ENCODE measurements at places on chromosomes 3 and 15.

DNA sequence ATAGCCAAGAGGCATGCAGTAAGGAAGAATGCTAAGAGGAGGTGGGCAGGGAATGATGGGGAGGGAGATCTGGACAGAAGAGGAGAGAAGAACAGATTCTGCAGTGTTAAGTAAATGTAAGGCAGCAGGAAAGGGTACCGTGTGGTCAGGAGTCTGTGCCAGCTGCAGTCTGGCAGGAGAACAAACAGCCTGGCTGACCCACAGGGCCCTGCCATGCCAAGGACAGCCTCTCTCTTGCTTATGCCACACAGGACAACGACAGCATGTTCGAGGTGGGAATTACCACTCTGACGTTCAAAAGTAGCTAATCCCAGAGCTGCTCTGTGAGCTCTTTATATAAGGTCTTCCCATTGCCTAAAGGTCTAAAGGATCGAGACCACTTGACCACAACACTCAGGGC is 31.3 kb downstream of the DAPK2 start:
- peak; percentile 74 for DNase-seq
- no peak overlapping the region for H3K27ac ChIP-seq
- H3K27me3 ChIP-seq: no peaks in the 10 kb centered on the region
- no peaks in the 10 kb centered on the region for H3K36me3 ChIP-seq
- H3K4me1 ChIP-seq: peaks cover 74% of the 10 kb centered on the region

DNA sequence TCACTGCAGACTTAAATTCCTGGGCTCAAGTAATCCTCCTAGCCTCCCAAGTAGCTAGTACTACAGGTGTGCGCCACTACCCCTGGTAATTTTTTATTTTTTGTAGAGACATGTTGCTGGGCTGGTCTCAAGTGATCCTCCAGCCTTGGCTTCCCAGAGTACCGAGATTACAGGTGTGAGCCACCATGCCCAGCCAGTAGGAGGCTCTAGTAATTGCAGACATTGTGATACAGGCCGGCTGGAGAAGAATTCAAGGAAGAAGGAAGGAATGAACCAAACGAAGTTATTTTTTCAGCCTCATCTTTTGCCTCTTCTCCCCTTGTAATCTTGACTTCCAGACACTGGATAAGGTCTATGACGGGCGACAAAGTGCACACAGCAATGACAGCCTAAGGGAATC is 3.2 kb upstream of the PPP4R2 start:
- H3K36me3 ChIP-seq: no peaks in the 10 kb centered on the region
- H3K4me3 ChIP-seq: no peak overlapping the region
- peaks cover 7% of the 10 kb centered on the region for H3K4me1 ChIP-seq
- H3K27ac ChIP-seq: no peak overlapping the region

- peak; percentile 55 for DNase-seq
- no peak overlapping the region for H3K27ac ChIP-seq
- no peaks in the 10 kb centered on the region for H3K27me3 ChIP-seq
- H3K4me3 ChIP-seq: no peak overlapping the region
- peaks cover 13% of the 10 kb centered on the region for H3K4me1 ChIP-seq
These were observed 114.2 kb upstream of the UMPS start for GRCh38 chr3:124615896-124616543.

DNA sequence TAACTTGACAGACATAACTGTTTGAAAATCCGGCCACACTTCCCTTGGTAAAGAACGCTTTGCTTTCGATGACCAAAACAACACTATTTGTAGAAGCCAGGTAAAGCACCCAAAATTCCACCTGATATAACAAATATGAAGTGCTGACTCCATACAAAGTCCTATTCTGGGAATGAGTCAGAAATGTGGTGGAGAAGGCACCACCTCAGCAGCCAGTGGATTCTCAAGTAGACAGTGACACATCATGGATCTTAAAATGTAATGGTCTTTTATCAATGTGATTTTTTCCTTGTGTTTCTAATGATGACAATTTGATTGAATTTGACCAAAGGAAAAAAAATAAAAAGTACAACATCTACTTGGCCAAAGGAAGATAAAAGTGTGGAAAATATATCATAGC is 135.0 kb upstream of the WNT5A start:
- no peak overlapping the region for H3K27ac ChIP-seq
- H3K4me3 ChIP-seq: no peak overlapping the region
- no peaks in the 10 kb centered on the region for H3K4me1 ChIP-seq
- H3K27me3 ChIP-seq: no peaks in the 10 kb centered on the region
- no peaks in the 10 kb centered on the region for H3K36me3 ChIP-seq

DNA sequence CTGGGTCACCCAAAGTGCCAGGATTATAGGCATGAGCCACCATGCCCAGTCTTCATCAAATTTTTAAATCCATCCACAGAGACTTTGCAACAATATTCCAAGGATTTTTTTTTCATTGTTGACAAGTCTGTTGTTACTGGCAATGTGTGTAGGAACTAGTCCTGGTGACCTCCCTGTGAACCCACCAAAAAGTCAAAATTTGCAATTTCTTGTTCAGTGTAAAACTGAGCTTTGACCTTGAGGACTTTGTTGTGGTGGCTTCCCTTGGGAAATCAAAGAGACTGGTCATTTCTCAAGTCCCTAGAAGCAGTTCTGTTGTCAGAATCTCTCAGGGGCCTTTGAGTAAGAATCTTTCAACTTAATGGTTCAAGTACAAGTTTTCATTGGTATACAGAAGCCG is 36.9 kb upstream of the COL8A1 start:
- no peak for DNase-seq
- H3K4me1 ChIP-seq: no peaks in the 10 kb centered on the region
- no peaks in the 10 kb centered on the region for H3K36me3 ChIP-seq
- H3K27ac ChIP-seq: no peak overlapping the region

- H3K4me1 ChIP-seq: no peaks in the 10 kb centered on the region
- H3K27me3 ChIP-seq: no peaks in the 10 kb centered on the region
- H3K36me3 ChIP-seq: peaks cover 14% of the 10 kb centered on the region
- H3K4me3 ChIP-seq: no peak overlapping the region
These were observed 52.0 kb downstream of the DZIP1L start for GRCh38 chr3:138063416-138063815.

- no peaks in the 10 kb centered on the region for H3K27me3 ChIP-seq
- H3K4me1 ChIP-seq: no peaks in the 10 kb centered on the region
- H3K36me3 ChIP-seq: no peaks in the 10 kb centered on the region
- H3K4me3 ChIP-seq: no peak overlapping the region
These were observed 15.9 kb upstream of the ERC2 start for GRCh38 chr3:56484122-56484521.

DNA sequence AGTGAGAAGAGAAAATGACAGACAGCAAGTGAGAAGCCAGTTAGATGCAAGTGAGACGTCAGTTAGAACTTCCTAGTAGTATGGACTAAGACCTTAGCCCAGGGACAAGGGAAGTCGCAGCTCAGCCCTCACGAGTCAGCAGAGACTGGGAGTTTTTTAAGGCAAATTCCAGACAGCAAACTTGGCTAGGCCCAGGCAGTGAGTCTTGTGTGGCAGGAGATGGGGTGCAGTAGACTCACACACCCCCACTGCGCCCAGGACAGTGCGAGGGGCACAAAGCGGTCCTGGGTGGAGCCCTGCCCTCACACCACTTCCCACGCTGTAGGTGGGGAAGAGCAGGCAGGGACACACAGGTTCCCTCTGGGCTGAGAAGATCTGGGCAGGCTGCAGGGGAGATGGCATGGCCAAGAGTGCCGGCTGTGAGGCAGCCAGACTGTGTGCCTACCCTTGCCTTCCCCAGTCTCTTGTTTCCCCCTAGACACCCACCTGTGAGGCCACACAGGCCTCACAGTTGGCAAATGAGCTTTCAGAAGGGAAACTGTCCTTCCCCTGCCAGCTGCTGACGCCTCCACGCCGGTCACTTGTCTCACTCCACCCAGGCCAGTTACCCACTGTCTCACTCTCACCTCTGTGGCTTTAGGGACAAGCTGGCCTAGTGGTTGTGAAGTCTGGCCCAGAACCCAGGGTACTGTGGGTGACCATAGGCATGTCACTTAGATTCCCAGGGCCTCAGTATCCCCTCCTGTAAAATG is 13.7 kb upstream of the PRKCD start:
- H3K36me3 ChIP-seq: no peaks in the 10 kb centered on the region
- H3K27me3 ChIP-seq: no peaks in the 10 kb centered on the region
- H3K4me1 ChIP-seq: peaks cover 33% of the 10 kb centered on the region
- H3K4me3 ChIP-seq: no peak overlapping the region

- no peaks in the 10 kb centered on the region for H3K36me3 ChIP-seq
- DNase-seq: no peak
- no peak overlapping the region for H3K4me3 ChIP-seq
- no peaks in the 10 kb centered on the region for H3K4me1 ChIP-seq
- no peaks in the 10 kb centered on the region for H3K27me3 ChIP-seq
These were observed 67.6 kb upstream of the GCNT3 start for GRCh38 chr15:59543721-59544547.

GRCh38 chr3:9980251-9980650 is 6.4 kb downstream of the EMC3 start:
- no peak for DNase-seq
- peaks cover under 1% of the 10 kb centered on the region for H3K36me3 ChIP-seq
- no peaks in the 10 kb centered on the region for H3K27me3 ChIP-seq
- no peak overlapping the region for H3K27ac ChIP-seq

DNA sequence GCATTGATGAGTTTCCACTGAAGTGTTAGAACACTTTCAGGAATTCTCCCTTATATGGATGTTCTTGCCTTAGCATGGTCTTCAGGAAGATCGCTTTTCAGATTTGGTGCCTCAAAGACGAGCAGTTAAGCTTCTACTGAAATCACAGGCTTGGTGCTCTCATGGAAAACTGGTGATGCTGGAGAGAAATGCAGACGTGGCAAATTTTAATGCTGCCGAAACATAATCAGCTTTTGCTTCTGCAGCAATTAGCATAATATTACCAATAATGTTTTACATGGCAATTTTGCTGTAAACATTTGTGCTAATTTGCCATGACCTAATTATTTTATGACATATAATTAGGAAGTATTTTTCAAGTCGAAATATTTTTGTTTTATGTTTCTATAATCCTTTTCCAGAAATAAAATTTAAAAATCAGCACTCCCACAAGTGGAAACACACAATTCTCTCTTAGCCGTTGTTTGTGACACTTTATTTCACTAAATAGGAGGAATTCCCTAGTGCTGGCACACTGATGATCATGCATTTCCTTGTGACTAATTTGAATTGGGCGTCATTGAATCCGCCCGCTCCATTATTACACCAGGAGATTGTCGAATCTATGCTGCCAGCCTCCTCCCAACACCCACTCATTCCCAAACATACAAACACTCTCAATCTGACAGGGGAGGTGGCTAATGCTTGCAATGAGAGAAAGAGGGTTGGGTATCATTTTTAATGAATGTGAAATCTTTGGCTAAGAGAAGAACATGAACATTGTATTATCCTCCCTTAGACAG is 506.8 kb upstream of the PPP2R3A start:
- no peak overlapping the region for H3K27ac ChIP-seq
- DNase-seq: no peak
- H3K36me3 ChIP-seq: no peaks in the 10 kb centered on the region
- H3K4me1 ChIP-seq: no peaks in the 10 kb centered on the region
- no peak overlapping the region for H3K4me3 ChIP-seq

DNA sequence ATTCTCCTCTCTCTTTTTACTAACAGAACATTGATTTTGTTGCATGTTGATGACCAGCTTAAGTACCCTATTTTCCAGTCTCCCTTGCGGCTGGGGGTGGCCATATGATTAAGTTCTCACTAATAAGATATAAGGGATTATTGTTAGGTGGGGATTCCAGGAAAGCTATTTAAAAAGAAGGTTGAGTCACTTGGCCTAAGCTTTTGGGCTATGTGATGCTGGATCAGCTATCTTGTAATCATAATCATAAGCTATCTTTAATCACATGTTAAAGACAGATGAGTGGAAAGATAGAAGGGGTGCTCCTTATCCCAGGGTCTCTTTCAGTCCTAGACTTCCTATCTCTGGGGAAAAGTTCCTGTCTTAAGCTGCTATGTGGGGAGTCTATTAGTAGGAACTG is 59.9 kb downstream of the CGNL1 start:
- no peaks in the 10 kb centered on the region for H3K36me3 ChIP-seq
- H3K4me1 ChIP-seq: peaks cover 9% of the 10 kb centered on the region
- H3K27ac ChIP-seq: no peak overlapping the region

GRCh38 chr15:100236981-100237720 is 104.6 kb downstream of the ADAMTS17 start:
- no peaks in the 10 kb centered on the region for H3K36me3 ChIP-seq
- no peak overlapping the region for H3K4me3 ChIP-seq
- no peaks in the 10 kb centered on the region for H3K4me1 ChIP-seq
- no peak for DNase-seq
- H3K27ac ChIP-seq: no peak overlapping the region

DNA sequence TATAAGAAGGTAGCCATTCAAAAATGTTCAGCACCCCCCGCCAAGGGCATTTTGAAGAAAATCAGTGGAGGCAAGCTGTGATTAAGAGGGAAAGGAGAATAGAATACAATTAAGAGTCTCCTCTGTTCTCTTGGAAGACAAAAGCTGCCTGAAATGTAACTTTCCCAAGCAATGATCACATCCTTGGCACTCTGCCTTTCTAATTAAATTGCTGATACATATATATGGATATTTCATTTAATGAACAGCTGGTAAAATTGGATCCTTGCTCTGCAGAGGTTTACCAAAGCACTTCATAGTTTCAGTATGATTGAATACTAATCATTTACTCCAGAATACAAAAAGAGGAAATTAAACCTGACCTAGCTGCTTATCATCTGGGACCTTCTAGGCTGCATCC is 10.4 kb downstream of the COL6A6 start:
- no peaks in the 10 kb centered on the region for H3K4me1 ChIP-seq
- H3K36me3 ChIP-seq: no peaks in the 10 kb centered on the region
- no peak overlapping the region for H3K4me3 ChIP-seq
- H3K27ac ChIP-seq: no peak overlapping the region
- DNase-seq: no peak

DNA sequence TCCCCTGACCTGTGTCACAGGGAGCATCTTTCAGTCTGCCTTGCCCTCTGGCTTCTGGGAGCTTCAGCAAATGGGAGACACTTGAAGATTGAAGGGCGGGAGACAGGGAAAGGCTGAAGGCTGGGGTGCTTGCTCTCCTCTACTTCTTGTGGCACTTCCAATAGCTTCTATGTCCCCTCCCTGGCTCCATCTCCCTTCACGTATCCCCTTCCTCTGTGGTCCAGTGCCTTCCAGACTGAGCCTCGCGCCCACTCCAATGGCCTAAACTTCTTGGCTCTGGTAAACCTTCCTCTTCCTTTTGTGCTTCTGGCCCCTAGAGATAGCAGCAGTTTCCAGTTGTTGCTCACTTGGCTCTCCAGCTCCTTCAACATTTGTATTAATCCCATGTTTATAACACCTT is 69.8 kb upstream of the TOPAZ1 start:
- H3K27me3 ChIP-seq: no peaks in the 10 kb centered on the region
- no peak overlapping the region for H3K27ac ChIP-seq
- no peak overlapping the region for H3K4me3 ChIP-seq
- no peak for DNase-seq
- H3K4me1 ChIP-seq: no peaks in the 10 kb centered on the region
- no peaks in the 10 kb centered on the region for H3K36me3 ChIP-seq

Data from thyroid gland (tissue), 4 donors.